Motor neuron (in vitro differentiated cells): ENCODE measurements at places on chromosomes 6 and 20. TPM values are rescaled to one million over a fixed set of nuclear protein-coding genes. Genes with fewer than 3 reads are reported as not detected.

Gene PAX1
- 1.6 TPM in 1 of 2 replicates, not detected in the other for total RNA-seq

Gene NKX2-4
- total RNA-seq = 0.15 and 0.19 TPM in 2 replicates

Gene SNAP25
- 116 and 119 TPM in 2 replicates for total RNA-seq

Gene MTCH1
- total RNA-seq = 158 TPM in 2 replicates

Gene FUT9
- total RNA-seq = 14.1 and 23.1 TPM in 2 replicates

Gene HLA-DPA1
- total RNA-seq = 0.58 and 1.2 TPM in 2 replicates

Gene CNBD2
- 3.1 and 4.5 TPM in 2 replicates for total RNA-seq

Gene HSPA1A
- total RNA-seq = 40.8 and 53.5 TPM in 2 replicates

Gene DYNLT2
- 3.6 and 4.2 TPM in 2 replicates for total RNA-seq

Gene F13A1
- total RNA-seq = 0.09 TPM in 1 of 2 replicates, not detected in the other

Gene TRAPPC3L
- total RNA-seq = 0.29 TPM in 1 of 2 replicates, not detected in the other

Gene MPIG6B
- total RNA-seq = 0.46 and 0.73 TPM in 2 replicates

Gene PLCB1
- total RNA-seq = 17.4 and 22.4 TPM in 2 replicates

Gene CRISP2
- total RNA-seq = not detected in 2 replicates

Gene HRH3
- 0.30 and 0.49 TPM in 2 replicates for total RNA-seq

Gene MYO6
- total RNA-seq = 20.1 and 24.9 TPM in 2 replicates

Gene PRRT1
- total RNA-seq = 0.50 and 1.0 TPM in 2 replicates

Gene DEFB129
- not detected in 2 replicates for total RNA-seq

Gene FOXA2
- total RNA-seq = 0.08 and 0.09 TPM in 2 replicates

Gene SCP2D1
- not detected in 2 replicates for total RNA-seq

Gene SEC63
- total RNA-seq = 106 and 113 TPM in 2 replicates

Gene FRK
- total RNA-seq = 2.5 and 2.6 TPM in 2 replicates

Gene SERPINB1
- total RNA-seq = 1.5 and 1.6 TPM in 2 replicates

Gene TCEA2
- 29.3 and 37.4 TPM in 2 replicates for total RNA-seq

Gene DUSP15
- total RNA-seq = 1.8 and 2.1 TPM in 2 replicates

Gene GJA1
- total RNA-seq = 50.8 and 51.1 TPM in 2 replicates

Gene HMGN3
- 82.3 and 93.4 TPM in 2 replicates for total RNA-seq

Gene PRSS16
- 1.8 TPM in 2 replicates for total RNA-seq

Gene LY6G6C
- total RNA-seq = 0.63 TPM in 1 of 2 replicates, not detected in the other

Gene OPRL1
- total RNA-seq = 0.15 and 0.27 TPM in 2 replicates

Gene GDAP1L1
- 0.53 and 0.56 TPM in 2 replicates for total RNA-seq

Gene OOEP
- not detected in 2 replicates for total RNA-seq

Gene MRPS26
- 36.0 and 54.9 TPM in 2 replicates for total RNA-seq

Gene SMLR1
- 0.13 and 0.14 TPM in 2 replicates for total RNA-seq

Gene TREML2
- 0.14 TPM in 1 of 2 replicates, not detected in the other for total RNA-seq

Gene TMEM74B
- total RNA-seq = 11.3 and 13.5 TPM in 2 replicates

Gene BPIFB6
- not detected in 2 replicates for total RNA-seq

Gene KHDC1L
- total RNA-seq = not detected in 2 replicates

Gene BPIFA1
- total RNA-seq = not detected in 2 replicates

Gene CABLES2
- total RNA-seq = 9.4 and 9.6 TPM in 2 replicates

Gene C2
- 1.2 and 1.5 TPM in 2 replicates for total RNA-seq

Gene TREM2
- 0.67 TPM in 1 of 2 replicates, not detected in the other for total RNA-seq

Gene ARMH2
- not detected in 2 replicates for total RNA-seq

Gene SDC4
- 51.4 and 52.4 TPM in 2 replicates for total RNA-seq

Gene LY6G5C
- total RNA-seq = 0.73 and 1.3 TPM in 2 replicates
